ENCODE measurements at places on chromosomes 2 and 18.

GRCh38 chr2:190404487-190404886 lies 3.7 kb upstream of the MFSD6 start:
- DNase-seq: no peak

- DNase-seq: no peak
Measured at GRCh38 chr18:52541056-52541455, 201.1 kb downstream of the DCC start.

- DNase-seq: no peak
Measured at GRCh38 chr2:101751276-101751815, 53.8 kb downstream of the MAP4K4 start.

DNA sequence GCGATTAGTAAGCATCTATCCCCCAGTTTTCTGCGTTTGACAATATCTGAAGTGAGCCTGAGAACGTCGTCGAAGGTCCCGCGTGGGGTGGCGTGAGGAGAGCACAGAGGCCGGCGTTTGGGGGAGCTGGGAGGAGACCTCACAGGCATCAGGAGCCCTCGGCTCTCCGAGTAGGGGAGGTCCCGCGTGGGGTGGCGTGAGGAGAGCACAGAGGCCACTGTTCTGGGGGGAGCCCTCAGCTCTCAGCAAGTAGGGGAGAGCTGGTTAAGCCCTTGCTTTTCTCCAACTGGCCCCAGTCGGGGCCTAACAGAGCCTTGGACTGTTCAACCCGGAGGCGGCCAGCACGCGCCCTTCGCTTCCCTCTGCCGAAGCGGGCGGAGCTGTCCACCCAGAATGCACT lies 134.3 kb downstream of the NFATC1 start:
- DNase-seq: no peak

- DNase-seq: no peak
Measured at GRCh38 chr2:54840559-54841468, 117.4 kb downstream of the EML6 start.

DNA sequence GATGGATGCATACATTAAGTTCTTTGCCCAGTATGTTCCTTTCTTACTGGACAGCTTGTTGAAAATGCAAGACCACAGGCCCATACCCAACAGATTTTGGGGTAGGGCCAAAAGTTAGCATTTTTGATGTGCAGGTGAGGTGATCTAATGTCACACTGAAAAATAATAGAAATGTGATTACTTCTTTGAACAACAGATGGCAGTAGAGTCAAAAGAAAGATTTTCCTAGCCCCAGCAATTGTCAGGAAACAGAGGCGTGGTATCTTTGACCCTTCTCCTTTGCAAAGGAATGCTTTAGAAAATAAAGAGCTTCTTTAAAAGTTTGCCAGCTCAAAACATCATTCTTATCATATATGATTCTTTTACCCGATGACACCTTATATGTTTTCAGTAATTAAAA lies 343.6 kb upstream of the SYT4 start:
- no peak for DNase-seq

GRCh38 chr2:127465258-127465657 lies 47.0 kb downstream of the PROC start:
- DNase-seq: no peak

- DNase-seq: no peak
Measured at GRCh38 chr2:142180820-142181533, 50.2 kb upstream of the LRP1B start.

DNA sequence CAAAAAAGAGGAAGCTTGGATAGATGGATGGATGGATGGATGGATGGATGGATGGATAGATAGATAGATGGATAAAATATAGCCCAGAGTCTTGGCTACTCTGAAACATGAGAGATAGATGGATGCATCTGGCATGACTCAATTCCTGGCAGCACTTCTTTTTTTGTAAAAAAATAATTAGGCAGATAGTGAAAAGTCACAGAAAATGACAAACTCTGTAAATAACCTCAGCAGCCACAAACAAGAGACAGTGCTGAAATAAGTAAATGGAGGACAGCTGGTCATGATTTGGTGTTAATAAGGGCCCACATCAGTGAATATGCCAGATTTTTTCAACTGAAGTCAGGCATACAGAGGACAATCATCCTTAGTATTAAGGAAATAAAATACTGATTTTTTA lies 585.0 kb upstream of the GCFC2 start:
- no peak for DNase-seq

GRCh38 chr2:24887307-24887874 lies 32.6 kb downstream of the ADCY3 start:
- no peak for DNase-seq

DNA sequence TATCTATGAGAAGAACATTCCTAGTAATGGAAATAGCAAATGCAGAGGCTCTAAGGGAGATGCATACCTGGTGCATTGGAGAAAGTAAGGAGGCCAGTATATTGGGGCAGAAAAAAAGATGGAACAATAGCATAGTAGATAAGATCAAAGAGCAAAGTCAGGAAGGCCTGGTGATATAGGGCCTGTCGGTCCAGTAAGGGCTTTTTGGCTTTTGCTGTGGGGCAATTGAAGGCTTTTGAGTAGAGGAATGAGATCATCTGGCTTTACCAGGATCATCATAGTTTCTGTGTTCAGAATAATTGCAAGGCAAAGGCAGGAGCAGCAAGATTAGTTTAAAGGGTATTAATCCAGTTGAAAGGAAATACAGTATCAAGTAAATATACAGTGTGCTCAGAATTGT lies 111.8 kb downstream of the EHBP1 start:
- no peak for DNase-seq

Data from NCI-H524 treated with DMSO at 0.1 percent for 48 hours (cell line).